WERI-Rb-1 (cell line): ENCODE measurements at places on chromosomes 2 and 18.

DNA sequence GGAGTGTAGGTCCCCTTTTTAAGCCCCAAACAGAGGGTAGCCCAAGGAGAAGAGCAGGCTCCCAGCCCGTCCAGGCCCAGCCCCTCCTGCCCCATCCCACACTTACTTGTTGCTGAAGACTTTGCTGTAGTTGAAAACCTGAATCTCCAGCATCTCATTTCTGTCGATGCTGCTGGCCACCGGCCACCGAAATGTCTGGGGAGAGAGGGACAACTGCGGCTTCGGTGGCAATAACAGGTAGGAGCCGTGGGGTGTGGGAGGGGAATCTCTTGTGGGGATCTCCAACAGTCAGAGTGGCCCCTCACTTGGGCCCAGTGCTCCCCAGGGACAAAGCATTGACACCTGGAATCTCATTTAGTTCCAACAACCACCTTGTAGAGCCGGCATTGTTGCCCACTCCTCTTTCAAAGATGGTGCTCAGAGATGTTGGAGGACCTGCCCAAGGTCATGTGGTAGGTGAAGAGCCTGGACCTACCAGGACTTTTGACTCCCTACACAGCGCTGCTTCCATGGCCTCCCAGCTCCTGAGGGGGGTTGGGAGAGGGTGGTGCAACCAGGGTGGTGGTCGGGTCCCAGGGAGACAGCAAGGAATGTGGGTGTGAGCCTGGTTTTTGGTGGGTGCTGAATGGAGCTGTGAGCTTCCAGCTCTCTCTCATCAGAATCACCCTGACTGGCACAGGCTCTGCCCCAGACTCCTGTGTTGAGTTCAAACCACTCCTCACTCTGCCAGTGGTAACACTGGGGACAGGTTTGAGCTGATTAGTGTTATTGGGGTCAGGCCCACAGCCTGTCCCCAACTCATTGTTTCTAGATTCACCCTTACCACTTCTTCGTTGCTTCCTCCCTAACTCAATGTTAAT is 50.0 kb upstream of the OTOF start:
- no peak for DNase-seq

DNA sequence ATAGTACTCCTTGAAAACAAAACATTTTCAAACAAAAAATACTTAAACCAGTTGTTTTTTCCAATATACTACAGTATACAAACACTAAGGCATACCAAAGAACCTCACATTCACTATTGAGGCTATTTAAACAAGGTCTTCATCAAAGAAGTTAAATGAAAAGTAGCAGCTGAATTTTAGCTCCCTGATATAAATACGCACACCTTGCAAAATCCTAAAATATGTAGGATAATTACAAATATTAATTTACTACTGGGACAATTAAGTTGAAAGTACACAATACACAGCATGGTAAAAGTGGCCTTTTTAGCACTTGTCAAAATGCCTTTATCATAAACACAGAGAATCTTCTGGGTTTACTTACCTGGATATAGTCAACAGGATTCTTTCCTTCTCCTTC is 78.7 kb downstream of the CUL3 start:
- DNase-seq, result no peak

DNA sequence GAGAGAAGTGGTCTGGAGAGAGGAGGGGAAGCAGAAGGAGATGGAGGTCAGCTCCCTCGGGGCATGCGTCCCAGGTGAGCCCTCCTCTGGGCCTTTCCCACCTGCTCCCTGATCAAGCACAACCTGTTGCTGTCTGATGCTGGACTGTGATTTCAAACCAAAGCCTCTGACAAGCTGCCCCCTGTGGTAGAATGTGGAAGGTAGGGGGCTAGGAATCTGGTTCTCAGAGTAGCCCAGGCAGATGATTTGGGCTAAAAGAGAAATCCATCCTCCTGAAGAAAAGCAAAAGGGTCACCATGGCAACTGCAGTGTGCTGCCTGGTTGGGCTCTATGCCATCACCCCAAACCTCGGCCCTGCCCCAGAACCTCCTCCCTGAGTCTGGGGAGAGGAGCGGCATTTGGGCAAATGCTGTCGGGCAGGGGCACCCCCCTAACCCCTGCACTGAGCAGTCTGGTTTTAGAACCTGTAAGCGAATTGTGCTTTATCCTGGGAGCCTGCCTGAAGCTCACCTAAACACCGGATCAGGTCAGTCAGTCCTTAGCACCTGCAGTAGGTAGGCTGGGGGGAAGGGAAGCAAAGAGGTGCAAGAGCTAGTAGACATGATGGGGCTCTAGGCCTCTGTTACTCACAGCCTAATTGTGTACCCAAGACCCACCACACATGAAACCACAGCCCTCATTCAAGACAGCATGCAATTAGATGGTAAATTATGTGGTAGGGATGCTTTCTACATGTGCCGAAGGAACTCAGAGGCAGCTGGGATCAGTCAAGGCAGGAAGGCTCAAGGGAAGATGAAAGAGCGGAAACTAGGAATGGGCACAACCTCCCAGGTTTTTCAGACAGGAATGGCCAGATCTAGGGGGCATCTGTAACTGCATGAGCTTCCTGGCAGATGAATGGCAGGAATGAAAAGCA is 83.5 kb downstream of the DNMT3A start:
- DNase-seq, result no peak

DNA sequence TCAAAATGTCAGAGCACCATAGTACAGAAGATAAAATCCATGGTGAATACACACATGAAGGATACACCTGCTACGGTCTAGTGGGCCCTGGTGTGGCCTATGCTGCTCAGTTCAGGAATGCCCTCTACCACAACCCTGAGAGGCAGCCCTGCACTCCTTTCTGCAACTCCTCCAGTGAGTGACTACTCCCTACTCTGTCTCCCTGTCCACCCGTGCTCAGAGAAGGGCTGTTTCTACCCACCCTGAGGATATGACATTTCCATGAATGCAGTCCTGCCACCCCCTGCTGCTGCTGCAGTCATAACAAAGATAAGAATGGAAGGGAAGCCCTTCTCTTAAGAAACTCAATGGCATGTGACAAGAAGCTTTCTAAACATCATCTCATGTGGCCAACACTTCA is 137.0 kb downstream of the EN1 start:
- no peak for DNase-seq

DNA sequence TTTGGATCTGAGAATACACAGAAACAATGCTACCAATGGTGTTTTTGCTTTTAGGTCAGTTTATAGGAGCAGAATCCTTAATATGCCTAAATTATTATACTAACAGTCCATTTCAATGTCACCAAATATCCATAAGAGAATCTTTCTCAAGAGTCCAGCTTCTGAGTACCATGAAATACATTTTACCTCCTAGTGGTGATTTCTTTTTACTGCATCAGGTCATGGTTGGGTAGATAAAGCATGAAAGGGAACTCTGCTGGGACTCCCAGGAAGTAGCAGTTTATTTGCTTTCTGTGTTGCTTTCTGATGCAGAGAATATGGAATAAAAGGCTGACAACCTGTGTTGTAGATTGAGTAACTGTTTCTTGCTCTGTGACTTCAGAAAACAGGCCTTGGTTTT is 115.6 kb downstream of the PPP1R1C start:
- no peak for DNase-seq

- DNase-seq, result no peak
Observed at GRCh38 chr18:74645679-74646078, 48.0 kb downstream of the ZNF407 start.

DNA sequence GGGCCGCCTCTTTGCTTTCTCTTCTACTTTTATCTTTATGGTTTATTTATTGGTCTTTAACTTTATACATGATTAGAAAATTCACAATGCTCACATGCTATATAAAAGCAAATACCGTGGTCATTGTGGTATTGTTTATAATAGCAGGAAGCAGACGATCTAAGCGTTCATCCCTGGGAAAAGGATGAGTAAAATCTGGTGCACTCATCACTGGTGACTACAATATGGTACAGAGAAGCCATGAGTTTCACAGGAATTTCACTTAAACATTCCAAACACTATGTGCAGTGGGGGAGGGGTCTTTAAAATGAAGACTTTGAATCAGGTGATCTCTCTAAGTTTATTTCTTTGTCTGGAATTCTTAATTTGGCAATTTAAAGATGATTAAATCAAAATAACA is 97.9 kb downstream of the SCN3A start:
- no peak for DNase-seq

GRCh38 chr2:233075966-233076339 is 15.8 kb downstream of the INPP5D start:
- no peak for DNase-seq

- DNase-seq, result no peak
Observed at GRCh38 chr2:122639711-122640110, 884.3 kb downstream of the TSN start.

DNA sequence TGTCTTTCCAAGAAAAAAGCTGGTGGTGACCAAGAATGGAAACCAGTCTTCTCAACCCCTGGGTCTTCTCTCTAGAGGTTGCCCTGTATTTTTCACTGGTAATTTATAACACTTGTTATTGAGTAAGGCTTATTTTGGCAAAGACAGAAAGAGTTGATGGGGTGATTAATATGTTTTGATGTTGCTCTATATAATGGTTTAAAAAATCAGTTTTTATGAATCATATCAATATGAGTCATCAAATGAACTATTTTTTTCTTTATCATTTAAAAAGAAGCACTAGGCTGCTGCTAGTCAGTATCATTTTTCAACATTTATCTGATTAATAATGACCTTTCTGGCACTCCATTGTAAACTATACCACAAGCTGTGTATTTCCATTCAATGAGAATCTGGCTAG is 1142.2 kb downstream of the LRP1B start:
- no peak for DNase-seq

DNA sequence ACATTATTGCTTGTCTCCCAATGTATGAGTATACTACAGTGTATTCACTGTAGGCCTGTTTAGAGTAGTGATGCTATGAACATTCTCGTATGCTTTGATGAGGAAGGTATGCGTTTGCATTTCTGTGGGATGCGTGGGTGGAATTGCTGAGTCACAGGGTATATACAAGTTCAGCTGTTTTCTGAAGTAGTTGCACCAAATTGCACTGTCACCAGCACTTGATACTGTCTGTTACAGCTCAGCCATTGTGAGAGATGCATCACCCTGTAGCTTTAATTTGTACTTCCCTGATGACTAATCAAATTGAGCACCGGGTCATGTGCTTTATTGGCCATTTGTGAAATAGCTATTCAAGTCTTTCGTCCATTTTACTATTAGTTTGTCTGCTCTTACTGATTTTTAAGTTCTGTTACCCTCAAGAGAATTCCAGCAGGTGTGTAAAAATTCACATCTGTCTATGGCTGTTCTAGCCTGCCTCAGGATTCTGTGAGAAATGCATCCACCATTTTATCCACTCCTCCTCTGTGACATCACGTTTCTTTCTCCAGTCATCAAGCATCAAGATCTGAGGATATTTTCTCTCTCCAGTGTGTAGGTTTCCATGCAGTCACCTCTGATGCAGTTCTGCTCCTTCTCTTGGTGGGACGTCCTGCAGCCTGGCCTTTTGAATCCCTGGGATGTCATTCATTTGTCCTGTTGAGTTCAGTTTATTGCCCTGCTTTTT is 72.5 kb downstream of the DGKD start:
- no peak for DNase-seq

DNA sequence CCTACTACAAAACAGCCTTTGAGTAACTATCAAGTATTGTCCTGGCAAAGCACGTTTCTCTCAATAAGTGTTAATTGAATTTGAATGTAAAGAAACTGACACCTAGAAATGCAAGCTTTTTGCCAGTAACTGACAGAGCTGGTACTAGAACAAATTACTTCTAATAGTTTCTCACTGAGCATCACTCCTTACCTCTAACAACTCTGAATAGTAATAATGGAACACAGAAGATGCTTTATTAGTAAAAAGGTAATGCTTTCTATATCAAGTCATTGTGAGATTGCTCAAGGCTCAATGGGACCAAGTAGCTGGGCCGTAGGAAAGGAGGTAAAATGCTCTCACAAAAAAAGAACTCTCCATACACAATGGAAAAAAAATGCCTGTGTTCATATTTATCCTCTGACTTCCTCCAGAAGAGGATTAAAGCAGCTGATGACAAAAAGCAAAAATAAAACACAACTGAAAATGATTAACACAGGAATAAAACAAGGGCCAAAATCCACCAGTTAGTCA is 11.8 kb downstream of the RASGRP3 start:
- no peak for DNase-seq

DNA sequence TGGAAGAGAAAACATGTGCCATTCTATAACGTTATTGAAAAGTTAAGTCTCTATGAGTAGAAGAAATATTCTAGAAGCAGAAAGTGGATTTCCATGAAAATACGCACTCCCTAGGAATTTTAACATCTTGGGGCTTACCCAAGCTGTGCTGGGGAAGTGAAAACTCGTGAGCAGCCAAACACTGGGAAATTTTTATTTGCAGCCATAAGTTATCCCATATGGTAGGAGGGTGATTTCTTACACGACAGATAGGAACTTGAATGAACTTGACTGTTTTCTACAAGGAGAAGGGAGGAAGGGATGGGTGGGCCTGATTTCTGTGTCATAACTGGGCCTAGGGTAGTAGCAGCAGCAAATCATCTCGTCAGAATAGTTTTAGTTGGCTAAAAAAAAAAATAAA is 272.6 kb downstream of the ETAA1 start:
- DNase-seq, result no peak

- DNase-seq, result no peak
Observed at GRCh38 chr2:156532989-156533388, 96.8 kb downstream of the GPD2 start.

DNA sequence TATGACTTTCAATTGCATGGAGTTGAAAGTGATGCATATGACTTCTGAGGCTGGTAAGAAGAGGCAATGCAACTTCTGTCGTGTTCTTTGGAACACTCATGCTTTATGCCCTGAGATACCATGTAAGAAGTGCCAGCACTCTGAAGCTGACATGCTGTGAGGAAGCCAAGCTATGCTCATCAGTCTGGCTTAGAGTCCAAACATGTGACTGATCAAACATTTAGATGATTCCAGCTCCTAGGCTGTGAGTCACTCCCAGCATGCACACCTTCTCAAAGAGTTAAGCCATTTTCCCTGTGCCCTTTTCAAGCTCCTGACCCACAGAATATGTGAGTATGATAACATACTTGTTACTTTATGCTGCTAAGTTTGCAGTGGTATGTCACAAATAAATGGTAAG is 15.8 kb upstream of the VRK2 start:
- no peak for DNase-seq

DNA sequence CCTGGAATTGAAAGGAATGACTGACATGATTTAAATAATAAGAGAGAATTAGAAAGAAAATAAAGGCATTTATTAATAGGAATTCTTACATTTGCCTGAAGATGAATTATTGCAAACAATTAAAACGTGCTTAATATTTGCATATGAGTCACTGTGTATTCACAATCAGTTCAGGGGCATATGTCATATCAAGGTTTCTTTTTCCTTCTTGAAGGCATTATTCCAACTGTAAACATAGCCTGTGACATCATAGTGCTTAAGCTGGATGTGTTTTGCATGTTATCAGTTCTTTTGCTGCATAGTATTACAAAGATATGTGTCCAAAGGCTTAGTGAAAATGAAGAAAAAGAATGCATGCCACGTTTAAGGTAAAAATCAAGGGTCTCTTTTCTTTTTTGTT is 80.8 kb downstream of the MEIS1 start:
- no peak for DNase-seq

GRCh38 chr18:55778788-55779690 is 191.0 kb upstream of the TCF4 start:
- no peak for DNase-seq

GRCh38 chr2:20592106-20593071 is 58.5 kb downstream of the HS1BP3 start:
- peak; percentile 59 for DNase-seq
